ENCODE measurements at places on chromosomes 1 and 21.

DNA sequence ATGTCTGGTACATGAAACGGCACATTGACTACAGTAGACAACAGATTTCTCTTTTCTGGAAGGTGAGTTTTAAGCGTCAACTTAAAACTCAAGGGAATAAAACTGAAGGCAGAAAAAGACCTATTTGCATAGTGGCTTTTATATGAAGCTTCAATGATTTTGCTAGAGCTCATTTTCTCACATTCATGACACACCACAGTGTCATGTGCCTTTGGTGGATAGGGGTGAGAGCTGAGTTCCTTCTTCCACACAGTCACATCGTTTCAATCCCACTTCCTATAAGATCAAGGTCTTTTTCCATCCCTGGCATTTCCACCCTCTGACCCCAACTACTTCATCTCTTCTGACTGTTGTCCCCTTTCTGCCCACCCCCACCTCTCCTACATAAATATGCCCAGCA lies 31.0 kb downstream of the IL12RB2 start:
- DNase-seq = peak; percentile 35

DNA sequence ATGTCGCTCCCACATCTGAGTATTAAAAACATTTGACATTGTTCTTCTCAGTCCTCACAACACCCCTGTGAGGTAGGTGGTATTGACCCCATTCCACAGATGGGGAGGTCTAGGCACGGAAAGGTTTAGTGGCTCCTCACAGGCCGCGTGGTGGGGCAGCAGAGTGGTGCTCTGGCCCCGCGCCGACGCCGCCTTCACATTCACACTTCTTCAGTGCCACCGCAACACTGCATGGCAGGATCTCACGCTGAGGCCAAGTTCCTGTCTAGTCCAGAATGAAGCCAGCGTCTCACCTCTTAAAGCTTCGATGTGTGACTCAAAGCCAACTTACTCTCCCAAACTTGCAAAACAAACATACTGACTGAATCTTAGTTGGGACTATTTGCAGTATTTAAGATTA lies 12.1 kb downstream of the ICMT start:
- DNase-seq = no peak

- no peak for DNase-seq
Observed at GRCh38 chr1:46173361-46173856, 1.5 kb upstream of the TSPAN1 start.

DNA sequence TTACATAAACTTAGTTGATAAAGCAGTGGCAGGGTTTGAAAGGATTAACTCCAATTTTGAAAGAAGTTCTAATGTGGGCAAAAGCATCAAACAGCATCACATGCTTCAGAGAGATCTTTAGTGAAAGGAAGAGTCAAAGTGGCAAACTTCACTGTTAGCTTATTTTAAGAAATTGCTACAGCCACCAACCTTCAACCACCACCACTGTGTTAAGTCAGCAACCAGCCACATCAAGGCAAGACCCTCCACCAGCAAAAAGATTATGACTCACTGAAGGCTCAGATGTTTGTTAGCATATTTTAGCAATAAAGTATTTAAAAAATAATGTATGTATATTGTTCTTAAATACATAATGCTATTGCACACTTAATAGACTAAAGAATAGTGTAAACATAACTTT lies 21.3 kb upstream of the MAGI3 start:
- DNase-seq = no peak

GRCh38 chr1:234603221-234604204 lies 6.5 kb downstream of the IRF2BP2 start:
- no peak for DNase-seq

GRCh38 chr1:24970926-24971875 lies 41.1 kb upstream of the RUNX3 start:
- no peak for DNase-seq

DNA sequence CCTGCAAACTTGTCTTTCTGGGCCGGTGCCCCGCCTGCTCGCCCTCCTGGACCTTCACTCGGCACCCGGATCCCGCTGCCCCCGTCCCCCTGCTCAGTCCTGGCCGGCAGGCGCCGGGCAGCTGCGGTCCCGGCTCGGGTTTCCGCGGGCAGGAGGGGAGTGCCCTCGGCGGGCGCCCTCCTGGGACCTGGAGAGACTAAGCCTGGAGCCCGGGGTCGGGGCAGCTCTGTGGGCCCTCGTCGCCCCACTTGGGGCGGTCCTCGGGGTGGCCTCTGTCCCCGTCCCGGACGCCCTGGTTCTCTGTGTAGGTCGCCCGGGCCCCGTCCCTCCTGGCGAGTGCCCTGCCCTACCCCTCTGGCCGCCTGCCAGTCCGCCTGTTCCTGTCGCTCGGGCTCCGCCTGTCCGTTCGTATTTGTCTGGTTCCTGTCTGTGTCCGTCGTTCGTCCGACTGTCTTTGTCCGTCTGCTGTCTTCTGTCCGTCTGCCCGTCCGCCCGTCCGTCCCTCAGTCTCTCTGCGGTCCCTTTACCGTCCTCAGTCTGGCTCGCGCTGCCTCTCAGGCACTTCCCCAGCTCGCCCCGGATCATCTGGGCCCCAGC lies 490 bp downstream of the SERINC2 start:
- DNase-seq = peak; percentile 47

DNA sequence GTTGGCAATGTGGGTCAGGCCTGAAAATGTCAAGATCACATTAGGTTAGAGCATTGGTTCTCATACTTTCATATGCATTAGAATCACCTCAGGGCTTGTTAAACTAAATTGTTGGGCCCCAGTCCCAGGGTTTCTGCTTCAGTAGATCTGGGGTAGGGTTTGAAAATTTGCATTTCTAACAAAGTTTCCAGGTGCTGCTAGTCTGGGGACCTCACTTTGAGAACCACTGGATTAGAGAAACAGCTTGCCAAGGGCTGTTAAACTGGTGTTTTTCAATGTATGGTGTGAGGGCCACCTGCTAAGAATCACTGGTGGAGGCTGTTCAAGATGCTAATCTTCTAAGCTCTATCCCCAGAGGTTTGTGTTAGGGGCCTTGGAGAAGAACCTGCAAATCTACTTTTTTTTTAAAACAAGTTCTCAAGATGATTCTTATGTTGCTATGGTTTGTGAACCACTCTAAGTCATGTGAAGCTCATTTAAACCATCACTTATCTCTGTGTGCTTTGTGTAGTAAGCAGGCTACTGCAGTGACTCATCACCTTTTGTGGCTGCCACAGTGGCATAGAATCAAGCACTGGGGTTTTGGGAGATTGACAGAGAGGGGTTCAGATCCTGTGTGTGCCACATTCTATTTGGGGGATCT lies 152.2 kb downstream of the S1PR1 start:
- no peak for DNase-seq

GRCh38 chr21:31254131-31254530 lies 89.9 kb downstream of the TIAM1 start:
- no peak for DNase-seq

DNA sequence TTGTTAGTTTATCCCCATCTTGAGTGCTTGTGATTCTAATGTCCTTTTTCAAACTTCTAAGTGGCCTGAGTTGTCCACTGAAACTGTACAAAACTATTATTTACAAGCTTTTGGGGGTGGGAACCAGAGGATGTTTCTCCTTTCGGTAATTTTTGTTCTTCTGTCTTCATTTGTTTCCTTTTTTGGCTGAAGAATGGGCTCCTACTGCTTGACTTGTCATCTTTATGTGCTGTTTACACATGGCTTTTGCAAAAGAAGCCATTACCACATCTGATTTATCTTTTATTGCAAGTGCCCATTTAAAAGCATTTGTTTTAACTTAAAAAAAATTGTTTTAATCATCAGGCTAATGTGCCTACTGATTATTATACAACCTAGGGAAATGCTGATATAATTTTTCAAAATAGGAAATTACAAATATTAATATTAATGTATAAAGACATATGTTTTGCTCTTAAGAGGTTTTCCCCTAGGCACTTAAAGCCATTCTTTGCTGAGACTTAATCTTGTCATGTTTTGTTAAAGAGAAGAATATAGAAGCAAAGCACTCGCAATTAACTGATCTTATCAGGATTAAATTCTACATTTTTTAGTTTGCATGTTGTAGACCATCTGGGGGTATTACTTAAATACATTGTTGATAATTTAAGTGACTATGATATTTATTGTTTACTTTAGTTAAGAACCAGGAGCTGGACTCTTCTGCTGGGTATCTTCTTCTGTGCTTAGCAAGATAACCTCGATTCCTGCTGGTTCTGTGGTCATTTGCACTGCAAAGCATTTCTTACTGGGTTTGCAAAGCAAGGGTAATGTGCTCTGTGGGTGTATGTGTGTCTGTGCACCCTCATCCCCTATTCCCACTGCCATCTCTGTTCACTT lies 40.1 kb downstream of the TMEM200B start:
- no peak for DNase-seq

DNA sequence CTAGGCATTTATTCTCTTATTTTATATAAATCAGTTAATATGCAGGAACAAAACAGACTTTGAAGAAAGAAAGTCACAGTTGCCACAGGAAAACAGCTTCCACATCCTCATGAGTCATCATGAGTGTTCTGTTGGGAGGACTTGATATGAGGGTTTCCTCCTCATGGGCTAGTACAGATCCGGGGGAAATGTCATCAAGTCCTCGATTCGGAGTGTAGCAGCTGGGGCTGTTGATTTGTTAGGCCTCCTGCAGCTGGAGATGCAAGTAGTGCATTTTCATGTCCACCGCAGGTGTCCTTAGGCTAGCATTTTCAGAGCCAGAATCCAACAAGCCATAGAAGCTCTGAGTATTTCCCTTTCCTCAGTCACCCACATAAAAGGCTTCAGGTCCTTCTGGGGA lies 36.7 kb downstream of the ADAM30 start:
- DNase-seq = no peak

- no peak for DNase-seq
Observed at GRCh38 chr1:15876357-15877055, 29.0 kb downstream of the SPEN start.

- DNase-seq = no peak
Observed at GRCh38 chr1:97654876-97655585, 265.8 kb downstream of the DPYD start.

GRCh38 chr1:68633141-68633919 lies 136.4 kb upstream of the DEPDC1 start:
- DNase-seq = no peak

DNA sequence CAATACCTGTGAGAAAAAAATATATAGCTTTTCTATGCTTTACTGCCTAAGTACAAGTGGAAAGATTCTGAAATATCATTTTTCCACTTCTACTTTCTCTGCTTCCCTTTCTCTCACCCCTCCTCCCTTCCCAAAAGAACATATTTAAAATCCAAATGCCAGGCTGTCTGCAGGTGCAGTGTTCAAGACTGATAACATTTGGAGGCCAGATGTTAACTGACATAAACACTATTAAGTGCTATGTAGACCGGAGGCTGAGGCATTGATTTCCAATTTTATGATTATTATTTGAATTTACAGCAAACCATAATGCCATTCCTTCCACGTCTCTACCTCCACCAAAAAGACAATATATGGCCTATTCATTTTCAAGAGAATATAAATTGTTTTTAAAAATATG lies 296.9 kb upstream of the SGIP1 start:
- no peak for DNase-seq

- DNase-seq = no peak
Observed at GRCh38 chr1:70057500-70057899, 147.9 kb downstream of the LRRC40 start.

DNA sequence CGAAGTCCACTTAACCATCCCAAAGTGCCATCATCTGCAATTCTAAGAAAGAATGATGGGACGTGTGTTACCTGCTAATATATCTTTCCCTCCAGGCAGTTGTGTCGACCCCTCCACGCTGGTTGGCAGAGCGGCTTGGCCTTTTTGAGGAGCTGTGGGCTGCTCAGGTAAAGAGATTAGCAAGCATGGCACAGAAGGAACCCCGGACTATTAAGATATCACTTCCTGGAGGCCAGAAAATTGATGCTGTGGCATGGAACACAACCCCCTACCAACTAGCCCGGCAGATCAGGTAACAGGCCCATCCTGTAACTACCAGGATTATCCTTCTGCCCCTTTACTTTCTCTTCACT lies 520 bp downstream of the TARS2 start:
- peak; percentile 33 for DNase-seq

DNA sequence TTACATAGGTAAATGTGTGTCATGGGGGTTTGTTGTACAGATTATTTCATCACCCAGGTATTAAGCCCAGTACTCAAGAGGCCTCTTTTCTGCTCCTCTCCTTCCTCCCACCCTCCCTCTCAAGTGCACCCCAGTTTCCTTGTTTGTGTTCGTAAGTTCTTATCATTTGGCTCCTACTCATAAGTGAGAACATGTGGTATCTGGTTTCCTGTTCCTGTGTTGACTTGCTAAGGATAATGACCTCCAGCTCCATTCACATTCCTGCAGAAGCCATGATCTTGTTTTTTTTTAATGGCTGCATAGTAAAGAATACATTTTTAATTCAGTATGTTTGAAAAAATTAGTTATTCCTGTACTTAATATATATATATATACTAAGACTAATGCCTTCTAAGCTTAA lies 107.7 kb downstream of the CLDN17 start:
- DNase-seq = no peak

- no peak for DNase-seq
Observed at GRCh38 chr21:29133796-29134195, 3.4 kb downstream of the MAP3K7CL start.

Measured in activated T-cell treated with anti-CD3 and anti-CD28 coated beads, Interleukin-2, amount 50 U/mL, for 48 hours (primary cell).